ENCODE measurements at places on chromosomes 6 and 20.

GRCh38 chr6:106729841-106730240, 100.5 kb downstream of the QRSL1 start:
- no peak for DNase-seq

- DNase-seq, result no peak
Observed at GRCh38 chr20:32534661-32535240, 50.4 kb downstream of the NOL4L start.

DNA sequence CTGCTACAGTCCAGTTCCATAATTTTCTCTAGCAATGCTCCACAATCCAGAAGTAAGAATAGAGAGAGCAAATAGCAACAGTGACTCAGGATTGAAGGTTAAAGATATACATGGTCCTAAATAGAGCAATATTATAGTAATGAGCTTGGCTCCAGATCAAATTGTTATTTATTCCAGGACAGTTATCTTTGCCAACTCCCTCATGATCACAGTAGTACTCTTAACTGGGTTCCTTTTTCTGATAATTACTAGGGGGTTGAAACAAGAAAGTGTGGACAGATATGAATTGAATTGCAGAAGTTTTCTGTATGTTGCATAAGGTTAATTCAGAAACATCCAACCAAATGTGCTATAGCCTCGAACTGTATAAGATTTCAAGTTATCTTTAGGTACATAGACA, 11.9 kb downstream of the FAM184A start:
- DNase-seq, result no peak

DNA sequence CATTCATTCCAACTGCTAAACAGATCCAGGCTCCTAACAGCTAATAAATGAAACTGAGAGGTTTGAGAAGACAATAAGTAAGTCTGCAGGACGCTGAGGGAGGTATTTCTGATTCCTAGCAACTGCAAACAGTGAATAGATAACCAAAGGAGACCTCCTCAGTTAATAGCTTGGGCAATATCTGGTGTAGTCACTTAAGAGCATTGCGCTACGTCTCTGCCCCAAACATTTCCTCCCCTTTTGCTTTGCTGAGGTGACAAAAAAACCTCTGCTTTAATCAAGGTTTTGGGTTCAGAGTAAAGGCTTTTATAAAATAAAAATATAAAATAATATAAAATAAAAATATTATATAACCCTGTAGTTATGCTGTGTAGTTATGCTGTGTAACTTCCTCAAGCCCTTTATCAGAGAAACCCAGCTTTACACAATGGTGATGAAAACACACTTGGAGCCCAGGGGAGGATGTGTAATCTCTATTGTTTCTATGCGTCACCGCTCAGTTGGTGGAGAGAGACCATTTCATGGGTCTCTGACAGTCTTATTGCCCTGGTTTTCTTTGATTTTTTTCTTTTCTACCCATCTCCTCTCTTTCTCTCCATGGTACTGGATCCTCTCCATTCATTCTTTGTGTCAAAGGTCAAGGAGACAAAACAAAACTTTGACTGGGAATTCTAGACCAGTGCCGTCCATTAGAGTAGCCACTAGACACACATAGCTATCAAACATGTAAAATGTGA, 18.9 kb upstream of the CALHM5 start:
- DNase-seq, result no peak

- DNase-seq, result no peak
Observed at GRCh38 chr6:169859401-169859977, 108.1 kb downstream of the ERMARD start.

DNA sequence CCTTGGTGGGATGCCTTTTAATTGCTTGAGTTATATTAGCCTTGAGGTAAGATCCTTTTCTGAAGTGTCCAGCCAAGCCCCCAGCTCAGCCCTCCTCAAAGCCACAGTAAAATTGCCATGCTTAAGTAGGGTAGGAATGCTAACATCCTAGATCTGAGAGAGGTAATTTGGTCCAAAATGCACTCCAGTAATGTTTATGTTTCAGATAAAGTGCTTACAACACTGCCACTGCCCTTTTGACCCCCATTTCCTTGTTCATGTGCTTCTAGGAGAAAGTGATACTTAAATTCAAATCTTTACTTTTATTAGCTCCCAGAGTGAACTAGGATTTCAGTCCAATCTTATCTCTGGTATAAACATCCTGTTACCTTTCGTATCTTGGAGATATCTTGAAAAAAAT, 318.0 kb downstream of the BMP2 start:
- DNase-seq, result no peak

DNA sequence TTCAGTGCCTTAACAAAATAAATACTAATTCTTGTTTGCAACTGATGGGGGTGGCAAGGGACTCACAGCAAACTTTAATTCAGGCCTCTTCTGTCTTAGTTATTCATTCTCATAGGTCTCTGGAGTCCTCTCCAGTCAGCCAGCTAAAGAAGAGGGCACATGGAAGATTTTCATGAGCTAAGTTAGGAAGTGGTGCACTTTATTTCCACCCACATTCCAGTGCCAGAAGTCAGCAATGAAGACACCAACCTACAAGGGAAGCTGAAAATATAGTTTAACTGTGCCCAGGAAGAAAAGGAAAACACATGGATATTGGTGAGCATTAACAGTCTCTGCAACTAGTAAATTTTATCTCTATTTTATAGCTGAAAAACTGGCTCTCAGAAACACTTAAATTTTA, 16.7 kb upstream of the IRAK1BP1 start:
- DNase-seq, result no peak

- no peak for DNase-seq
Observed at GRCh38 chr6:150248300-150248699, 105.5 kb downstream of the PPP1R14C start.

DNA sequence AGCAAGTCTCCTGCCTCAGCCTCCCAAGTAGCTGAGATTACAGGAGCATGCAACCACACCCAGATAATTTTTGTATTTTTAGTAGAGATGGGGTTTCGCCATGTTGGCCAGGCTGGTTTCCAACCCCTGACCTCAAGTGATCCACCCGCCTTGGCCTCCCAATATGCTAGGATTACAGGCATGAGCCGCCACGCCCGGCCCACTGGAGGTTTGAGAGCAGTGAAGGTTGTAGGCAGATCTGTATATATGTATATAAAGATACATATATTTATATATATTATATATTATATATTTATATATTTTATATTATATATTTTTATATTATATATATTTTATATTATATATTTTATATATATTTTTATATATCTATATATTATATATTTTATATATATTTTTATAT, 38.2 kb upstream of the TTPAL start:
- DNase-seq, result no peak

- DNase-seq, result no peak
Observed at GRCh38 chr6:84489598-84489997, 262.2 kb upstream of the CEP162 start.

- DNase-seq, result peak; percentile 93
Observed at GRCh38 chr6:160030103-160030502, 61.2 kb downstream of the IGF2R start.

DNA sequence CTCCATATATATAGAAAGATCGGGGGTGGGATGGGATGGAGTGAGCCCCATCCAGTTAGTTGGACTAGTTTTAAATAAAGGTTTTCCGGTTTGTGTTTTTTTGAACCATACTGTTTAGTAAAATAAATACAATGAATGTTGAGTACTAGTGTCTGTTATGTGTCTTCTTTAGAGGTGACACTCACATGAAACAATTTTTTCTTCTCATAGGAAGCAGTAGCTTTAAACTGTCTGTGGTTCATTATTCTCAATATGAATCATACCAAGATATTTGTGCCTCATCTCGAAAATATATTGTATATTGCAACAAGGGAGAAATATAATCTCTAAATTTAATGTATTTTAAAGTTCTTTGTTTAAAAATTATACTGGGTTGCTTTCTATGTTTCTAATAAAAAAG, 33.4 kb downstream of the HSF2 start:
- DNase-seq, result peak; percentile 3

DNA sequence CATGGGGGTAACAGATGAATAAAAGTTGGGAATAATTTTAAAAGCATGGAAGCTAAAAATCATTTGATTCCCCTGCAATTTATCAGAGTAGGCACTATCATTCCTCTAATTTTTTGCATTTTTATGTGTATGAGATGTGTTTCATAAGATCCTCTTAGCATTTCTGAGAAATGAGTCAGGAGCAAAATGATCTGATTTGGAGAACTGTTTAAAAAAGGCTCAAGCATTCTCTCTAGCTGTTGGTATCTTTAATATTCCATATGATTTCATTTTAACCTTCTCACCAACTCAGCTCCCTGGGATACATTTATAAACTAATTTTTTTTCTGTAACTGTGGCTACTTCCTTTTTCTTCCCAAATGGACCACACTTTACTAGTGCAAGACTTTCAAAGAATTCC, 60.9 kb downstream of the MCHR2 start:
- peak; percentile 58 for DNase-seq

- no peak for DNase-seq
Observed at GRCh38 chr20:43176726-43177125, 13.0 kb downstream of the PTPRT start.

- DNase-seq, result no peak
Observed at GRCh38 chr6:19562468-19562867, 274.7 kb upstream of the ID4 start.

- no peak for DNase-seq
Observed at GRCh38 chr6:56400273-56400672, 152.9 kb upstream of the COL21A1 start.

DNA sequence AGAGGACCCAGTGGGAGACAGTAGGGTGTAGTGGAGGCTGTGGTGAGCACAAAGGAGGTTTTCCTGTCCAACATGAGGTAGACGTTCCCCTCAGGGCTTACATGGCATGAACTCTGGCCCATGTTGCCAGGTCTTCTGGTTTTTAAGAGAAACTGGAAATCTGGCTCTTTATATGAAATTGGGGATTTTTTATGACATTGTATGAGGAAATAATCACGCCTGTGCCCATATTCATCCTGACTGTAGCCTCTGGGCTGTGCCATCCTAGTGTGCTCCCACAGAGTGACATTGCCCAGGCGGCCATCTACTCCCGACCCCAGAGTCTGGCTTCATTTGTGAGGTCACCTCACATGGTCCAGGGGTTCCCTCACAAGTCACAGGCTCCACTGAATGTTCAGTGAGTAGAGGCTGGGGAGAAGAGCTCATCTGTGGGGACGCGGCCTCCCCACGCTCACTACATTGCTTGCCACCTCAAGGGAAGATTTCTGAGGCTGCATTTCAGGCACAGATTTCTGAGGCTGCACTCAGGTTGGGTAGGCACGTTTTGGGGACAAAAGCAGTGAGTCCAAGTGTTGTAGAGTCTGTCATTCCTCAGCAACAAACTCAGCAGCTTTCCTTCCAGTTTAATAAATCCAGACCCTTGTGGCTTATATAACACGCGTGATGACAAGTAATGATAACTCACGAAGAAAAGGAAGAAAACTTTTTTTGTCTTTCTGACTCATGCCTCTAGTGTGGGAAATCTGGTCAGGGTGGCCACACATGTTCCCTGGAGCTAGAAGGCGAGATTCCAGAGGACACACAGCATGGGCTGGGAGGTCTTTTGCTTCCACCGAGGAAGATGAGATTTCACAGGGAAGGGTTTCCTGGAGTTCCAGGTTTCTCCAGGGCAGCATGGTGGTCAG, 41.7 kb downstream of the SLC24A3 start:
- DNase-seq, result peak; percentile 67

- peak; percentile 70 for DNase-seq
Observed at GRCh38 chr6:139820210-139820609, 445.8 kb upstream of the CITED2 start.

- DNase-seq, result no peak
Observed at GRCh38 chr20:47067776-47068175, 173.1 kb downstream of the EYA2 start.

DNA sequence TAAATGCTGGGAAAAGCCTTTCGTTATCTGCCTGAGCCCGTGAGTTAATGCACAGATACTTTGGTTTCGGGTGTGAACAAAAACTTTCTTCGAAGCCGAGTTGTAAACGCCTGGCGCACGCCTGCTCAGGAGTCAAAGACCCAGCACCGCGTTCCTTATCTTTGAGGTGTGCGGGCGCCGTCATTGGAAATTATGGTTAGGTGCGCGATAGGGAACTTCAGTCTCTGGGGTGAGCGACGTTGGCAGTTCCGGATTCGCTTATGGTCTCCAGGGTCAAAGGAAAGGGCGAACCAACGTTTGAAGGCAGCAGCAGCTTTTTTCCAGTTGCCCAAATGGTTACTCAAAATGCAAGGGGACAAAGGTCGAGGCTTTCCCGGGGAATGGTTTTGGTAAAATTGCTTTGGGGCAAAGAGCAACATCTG, 853 bp downstream of the SLC22A3 start:
- no peak for DNase-seq

DNA sequence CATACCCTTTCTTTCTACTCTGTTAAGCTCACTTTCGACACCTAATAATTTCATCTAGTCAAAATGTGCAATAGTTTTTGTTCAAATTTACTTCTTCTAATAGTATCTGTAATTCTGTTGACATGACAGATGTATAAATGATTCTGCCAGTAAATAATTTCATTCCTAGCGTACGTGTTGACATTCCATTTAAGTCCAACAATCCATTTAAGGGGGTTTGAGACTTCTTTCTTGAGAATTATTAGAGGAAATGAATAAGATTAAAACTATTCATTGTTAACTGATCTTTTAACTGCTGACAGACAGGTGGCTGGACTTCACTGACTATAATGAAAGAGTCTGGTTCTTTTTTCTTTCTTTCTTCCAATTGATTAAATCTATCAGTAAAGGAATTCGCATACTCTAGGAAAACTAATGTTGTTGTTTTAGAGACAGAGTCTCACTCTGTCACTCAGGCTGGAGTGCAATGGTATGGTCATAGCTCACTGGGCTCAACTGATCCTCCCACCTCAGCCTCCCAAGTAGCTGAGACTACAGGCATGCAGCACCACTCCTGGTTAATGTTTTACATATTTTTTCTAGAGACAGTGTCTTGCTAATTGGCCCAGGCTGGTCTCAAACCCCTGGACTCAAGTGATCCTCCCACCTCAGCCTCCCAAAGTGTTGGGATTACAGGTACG, 55.9 kb downstream of the MAP3K5 start:
- DNase-seq, result no peak

- peak; percentile 26 for DNase-seq
Observed at GRCh38 chr6:113381959-113382358, 475.2 kb upstream of the MARCKS start.

- no peak for DNase-seq
Observed at GRCh38 chr20:37801921-37802320, 101.0 kb upstream of the VSTM2L start.

- DNase-seq, result no peak
Observed at GRCh38 chr6:135592276-135592675, 94.7 kb upstream of the AHI1 start.

DNA sequence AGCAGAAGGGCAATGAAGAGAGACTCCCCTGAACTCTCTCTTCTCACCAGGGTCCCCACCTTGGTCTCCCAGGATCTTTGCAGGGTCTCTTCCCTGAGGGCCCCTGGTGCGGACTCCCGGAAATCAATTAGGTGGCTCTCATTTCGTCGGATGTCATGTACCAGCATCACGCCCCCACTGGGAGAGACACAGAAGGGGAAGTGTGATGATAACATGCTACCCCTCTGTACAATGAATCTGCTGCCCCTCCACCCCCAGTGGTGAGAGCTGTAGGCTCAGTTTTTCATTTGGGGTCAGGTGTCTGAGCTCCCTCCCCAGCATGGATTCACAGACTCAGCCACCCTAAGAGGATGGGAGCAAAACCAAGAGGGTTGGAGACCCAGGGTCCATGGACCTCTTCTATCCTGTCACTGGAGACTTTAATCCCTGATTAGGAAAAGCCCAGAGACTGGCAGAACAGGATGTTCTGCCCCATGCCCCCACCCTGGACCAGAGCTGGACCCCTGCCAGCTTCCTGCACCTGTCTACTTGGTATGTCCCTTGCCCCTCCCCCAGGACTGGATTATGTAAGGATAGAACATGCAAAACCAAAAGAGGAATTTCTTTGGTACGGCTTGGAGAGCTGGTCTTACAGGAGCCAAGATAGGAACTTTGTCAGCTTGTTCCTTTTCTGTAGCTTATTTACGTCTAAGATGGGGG, 11.1 kb downstream of the GGT7 start:
- DNase-seq, result no peak
